ENCODE measurements at places on chromosomes 7 and 10.

DNA sequence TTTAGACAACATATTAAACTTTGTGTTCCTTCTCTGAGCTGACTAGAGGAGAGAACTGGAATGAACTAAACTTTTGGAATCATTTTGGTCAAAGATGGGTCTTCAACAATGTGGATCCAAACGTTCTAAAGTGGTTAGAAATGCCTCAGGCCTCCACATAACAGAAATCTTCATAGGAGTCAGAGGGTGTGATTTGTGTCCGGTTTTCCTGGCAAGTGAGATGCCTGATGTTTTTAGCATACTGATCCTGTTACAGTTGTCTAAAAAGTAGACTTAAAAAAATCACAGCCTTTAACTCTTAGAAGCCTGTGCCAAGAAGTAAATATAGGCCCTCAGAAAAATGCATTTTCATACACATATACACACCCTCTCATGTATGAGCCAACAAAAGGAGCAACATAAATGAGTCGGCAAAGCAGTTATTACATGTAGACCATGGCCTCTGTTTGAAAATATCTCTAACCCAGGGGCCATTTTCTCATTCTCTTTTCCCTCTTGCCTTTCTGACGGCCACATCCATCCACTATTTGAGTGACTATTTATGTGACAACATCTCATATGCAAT is 64.5 kb downstream of the ST7 start:
- DNase-seq: no peak

DNA sequence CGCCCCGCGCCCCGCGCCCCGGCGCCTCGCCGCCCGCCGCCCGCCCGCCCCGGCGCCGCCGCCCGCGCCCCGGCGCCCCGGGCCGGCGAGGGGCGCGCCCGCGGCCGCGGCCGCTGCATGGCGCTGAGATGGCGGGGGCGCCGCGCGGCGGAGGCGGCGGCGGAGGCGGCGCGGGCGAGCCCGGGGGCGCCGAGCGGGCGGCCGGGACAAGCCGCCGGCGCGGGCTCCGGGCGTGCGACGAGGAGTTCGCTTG is 174 bp downstream of the ADCY1 start:
- DNase-seq: peak; percentile 3

DNA sequence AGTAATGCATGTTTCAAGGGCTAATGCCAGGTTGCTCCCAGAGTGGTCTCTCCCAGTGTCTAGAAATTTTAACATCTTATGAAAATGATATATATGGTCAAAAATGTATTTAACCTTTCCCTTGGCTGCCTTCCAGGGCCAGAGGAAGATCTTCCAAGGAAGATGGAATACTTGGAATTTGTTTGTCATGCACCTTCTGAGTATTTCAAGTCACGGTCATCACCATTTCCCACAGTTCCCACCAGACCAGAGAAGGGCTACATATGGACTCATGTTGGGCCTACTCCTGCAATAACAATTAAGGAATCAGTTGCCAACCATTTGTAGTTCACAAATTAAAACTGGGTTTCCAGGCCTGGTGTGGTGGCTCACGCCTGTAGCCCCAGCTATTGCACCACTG is 9.0 kb downstream of the GATAD1 start:
- DNase-seq: no peak

- peak; percentile 59 for DNase-seq
These were observed 43.3 kb upstream of the MTURN start for GRCh38 chr7:30091491-30091912.

DNA sequence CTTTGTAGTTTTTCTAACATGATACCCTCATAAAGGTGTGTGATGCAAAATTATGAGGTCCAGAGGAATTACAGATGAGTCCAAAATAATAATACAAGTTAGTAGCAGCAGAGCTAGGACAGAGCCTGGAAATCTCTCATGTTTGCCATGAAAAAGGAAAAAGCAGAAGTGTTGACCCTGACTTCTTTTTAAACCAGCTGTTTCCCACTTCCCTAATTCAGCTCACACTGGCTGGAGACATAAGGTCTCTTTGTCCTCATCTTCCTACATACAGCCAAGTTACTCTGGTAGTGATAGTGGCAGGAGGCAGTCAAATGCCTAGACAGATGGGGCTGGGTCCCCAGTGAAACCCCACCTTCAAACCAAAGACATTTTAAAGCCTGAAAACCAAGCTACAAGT is 269.2 kb downstream of the C7orf25 start:
- no peak for DNase-seq

- DNase-seq: no peak
These were observed 24.7 kb upstream of the HSPA12A start for GRCh38 chr10:116766837-116767634.

DNA sequence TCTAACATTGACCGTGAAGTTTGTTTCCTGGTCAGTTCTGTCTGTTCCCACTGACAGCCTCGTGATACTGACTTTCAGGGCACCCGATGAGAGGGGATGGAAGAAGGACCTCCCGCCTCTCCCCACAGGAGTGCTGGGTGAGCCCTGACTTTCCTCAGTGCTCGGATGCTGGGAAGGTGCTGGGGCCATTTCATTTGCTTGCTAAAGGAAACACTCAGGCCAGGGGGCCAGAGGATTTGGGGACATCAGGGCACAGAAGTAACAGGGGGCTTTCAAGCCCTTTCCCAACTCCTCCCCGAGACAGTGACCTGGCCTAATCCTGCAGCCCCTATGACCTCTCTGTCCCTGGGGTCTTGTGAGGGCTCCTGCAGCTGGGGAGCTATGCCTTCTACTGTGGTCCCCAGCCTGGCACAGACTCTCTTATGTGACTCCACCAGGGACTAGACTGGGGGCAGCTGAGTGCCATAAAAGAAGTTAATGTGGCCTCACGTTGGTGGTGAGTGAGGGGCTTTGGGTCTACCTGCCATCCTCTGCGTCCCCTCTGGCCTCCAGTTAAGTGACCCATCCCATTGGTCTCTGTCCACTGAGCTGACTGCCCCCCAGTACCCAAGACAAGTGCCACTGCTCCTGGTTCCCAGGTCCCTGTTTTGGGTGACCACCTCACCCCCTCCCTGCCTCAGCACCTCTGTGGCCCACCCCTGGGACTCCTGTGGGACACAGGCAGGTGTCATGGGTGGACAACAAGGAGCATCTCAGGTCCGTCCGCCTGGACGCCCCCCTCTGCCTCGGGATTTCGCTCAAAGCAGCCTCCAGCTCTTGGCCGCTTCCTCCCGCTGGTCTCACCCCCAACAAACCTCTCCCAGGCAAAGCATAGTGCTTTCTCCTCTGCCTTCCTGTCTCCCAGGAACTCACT is 33.4 kb upstream of the HSPA12A start:
- DNase-seq: no peak

DNA sequence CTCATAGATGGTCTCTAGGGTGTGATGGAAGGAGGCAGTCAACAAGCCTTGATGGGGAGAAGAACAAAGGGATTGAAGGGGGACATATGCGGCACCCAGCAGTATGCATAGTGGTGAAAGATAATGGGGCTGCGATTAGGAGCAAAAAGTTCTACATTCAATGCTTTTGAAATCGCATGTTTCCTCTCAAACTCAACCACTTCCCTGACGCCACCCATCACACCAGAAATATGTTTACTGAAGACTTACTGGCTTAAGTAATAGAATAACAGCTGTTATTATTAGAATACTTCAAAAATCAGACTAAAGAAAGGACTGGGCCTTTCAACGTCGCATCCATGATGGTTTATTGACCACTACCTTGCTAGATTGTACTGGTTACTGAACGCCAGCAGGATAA is 31.5 kb downstream of the MKRN1 start:
- no peak for DNase-seq

- DNase-seq: no peak
These were observed 3.6 kb downstream of the ZSCAN21 start for GRCh38 chr7:100053215-100053614.

DNA sequence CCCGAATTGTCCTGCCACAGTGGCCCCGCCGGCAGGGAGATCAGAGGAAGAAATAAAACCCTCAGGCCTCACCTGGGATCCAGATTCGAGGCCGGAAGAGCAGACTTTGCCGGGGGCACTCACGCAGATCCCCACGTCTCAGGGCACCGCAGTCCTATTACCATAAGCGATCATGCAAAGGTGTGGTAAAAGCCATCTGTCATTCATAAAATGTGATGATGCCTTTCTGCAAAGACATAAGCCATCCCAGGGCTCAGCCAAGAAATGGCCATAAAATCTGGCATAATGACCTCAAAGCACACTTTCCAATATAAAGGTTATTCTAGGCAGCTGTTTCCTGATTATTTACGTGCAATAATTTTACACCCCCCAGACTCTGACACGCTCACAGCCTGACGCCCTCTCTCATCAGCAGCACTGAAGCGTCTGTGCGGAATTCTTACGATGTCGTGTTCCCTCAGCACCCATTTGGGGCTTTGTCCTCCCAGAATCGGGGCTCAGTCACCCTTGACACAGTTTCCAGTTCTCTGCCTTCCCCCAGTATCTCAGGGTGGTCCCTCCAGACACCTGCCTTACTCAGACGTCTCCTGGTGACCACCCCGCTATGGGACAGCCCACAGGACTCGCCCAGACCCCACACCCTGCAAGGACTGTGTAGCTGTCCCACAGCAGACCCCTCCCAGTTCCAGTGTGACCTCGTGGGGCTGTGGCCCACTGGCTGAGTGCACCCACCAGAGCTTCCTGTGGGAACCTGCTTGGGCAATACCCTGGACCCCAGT is 74.3 kb upstream of the FAM20C start:
- no peak for DNase-seq

GRCh38 chr7:142371586-142372377 is 113.9 kb upstream of the PRSS58 start:
- no peak for DNase-seq

DNA sequence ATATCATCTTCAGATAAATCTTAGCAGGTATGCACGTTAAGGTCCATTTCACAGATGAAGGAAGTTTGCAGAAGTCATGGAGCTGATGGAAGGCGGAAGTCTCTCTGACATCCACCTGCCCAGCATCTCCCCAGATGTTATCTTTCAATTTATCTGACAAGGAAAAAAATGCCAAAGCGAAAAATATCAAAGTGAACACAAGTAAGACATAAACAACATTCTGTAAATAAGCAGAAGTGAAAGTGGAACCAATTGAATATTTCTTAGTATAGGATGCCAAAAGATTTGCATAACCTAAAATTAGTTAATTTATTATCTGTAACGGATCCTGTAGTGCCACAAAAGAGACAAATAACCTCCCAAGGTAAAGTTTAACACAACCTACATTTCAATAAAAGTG is 73.6 kb upstream of the NEBL start:
- DNase-seq: no peak

- no peak for DNase-seq
These were observed 6.1 kb downstream of the GUSB start for GRCh38 chr7:65975814-65976445.

DNA sequence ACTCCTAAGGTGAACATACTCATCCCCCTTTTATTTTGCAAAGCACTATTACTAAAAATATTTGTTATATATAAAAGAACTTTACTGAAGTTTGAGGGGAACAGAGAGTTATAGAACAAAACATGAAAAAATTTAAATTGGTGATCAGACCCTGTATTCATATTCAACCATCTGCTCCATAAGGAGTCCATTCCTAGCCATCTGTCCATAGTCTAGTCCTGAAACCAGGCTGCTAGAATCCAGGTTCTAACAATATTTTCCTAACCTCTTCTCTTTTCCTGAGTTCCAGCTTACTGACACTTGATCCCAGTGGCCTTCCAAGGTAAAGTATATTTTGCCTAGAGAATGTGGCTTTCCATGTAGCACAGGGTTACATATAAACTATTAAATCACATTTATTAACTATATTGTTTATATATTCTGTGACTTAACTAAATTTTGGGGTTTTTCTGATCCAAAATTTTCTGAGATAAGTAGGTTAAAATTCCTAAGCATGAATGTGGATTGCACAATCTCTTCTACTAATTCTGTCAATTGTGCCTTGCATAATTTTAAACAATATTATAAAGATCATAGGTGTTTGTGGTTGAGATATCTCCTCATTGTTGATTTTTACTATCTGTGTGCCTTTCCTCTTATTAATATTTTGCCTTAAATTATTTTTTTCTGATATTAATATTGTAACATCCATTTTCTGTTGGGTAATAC is 137.6 kb upstream of the MAGI2 start:
- no peak for DNase-seq

DNA sequence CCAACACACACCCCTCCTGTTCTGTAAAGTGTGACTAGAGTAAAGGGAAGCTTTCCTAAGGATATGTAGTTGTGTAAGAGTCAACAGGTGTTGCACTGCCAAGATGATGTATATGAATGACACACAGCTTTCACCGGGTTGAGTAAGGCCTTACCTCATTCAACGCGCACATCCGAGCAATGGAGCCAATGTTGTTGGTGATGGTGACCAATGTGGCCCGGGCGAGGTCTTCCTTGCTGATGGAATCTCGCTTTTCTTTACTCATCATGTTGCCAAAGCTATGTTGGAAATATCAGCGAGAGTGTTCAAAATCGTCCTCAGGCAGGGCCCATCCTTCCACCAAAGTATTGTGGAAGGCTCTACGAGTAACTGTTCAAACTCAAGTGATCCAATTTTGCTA is 52.0 kb downstream of the PANK1 start:
- no peak for DNase-seq

DNA sequence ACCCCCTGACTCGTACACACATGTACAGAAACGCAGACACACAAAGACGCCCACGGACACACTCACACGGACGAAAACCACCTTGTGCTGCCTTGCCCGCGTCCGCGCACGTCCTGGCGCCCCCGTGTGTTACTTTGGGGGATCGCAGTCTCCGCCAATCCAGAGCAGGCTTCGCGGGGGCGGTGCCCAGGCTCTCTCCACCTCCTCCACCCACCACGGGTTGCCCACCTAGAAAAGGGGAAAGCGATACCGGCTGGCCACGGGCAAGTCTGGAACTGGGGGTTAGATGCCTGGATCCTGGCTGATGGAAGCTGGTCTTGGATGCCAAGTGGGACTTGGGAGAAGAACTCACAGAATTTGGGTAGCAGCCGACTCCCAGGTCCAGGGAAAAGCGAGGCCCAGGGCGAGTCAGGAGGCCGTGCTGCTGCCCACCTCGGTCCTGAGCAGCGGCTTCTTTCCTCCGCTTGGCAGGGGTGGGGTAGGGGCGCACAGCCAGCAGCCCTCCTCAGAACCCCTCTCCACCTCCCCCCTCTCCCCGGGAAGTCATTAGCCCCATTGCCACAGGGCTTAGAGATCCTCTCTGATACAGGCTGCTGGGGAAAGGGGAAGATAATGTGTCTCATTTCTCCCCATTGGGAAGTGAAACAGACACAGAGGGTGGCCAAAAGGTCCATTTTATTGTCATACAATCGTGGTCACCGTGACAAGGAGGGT is 4.6 kb upstream of the VGF start:
- DNase-seq: no peak

GRCh38 chr10:86293396-86293791 is 73.2 kb downstream of the GRID1 start:
- no peak for DNase-seq

- DNase-seq: peak; percentile 73
These were observed 197.5 kb downstream of the PTN start for GRCh38 chr7:137146012-137146455.

DNA sequence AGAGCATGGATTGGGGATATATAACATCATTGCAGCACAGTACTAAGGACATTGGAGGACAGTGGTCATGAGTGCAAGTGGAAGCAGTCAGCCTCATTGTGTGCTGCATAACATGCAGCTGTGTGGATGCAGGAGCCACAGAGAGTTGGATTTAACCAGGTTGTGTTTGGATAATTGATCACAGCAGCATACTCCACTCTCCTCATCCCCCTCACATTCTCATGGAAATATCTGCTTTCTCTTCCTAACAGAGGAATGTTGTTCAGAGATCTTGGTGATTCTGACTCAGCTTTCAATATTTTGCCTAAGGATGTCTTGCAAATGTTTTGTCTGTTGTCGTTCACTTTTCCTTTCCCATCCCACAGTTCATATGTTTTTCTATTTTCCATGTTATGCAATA is 31.8 kb upstream of the LSM8 start:
- DNase-seq: no peak

GRCh38 chr10:101615525-101616116 is 27.5 kb downstream of the DPCD start:
- DNase-seq: no peak

Measured in fibroblast of skin of left biceps (primary cell).